ENCODE measurements at places on chromosomes 1 and 21.

- no peak for DNase-seq
Observed at GRCh38 chr21:46636550-46637285, 1.2 kb downstream of the PRMT2 start.

DNA sequence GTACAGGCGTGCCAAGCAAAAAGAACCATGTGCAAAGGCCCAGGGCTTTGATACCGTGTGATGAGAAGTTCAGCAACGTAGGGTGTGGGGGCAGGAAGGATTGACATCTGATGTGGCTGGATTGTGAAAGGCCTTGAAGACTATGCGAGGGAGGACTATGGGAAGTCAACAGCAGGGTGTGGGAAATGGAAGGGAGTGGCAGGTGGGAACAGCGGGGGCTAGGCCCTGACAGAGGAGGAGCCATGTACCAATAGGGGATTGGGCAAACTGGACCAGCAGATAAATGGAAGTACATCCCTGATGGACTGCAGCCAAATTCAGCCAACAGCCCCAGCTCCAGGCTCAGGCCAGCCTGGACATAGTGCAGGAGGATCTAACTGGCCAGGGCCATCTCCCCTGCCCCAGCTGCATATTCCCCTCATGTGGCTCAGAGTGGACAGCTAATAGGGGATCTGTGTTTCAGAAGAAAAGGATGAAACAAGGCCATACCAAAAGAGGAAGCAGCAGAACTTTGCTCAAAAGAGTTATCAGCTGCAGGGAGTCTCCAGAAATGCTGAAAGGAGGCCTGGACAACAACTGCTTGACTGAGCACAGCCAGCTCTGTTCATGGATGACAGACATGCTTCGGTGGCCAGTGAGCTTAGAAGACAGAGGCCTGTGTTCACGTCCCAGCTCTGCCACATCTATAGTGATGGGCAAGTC lies 140.2 kb upstream of the SGIP1 start:
- no peak for DNase-seq

DNA sequence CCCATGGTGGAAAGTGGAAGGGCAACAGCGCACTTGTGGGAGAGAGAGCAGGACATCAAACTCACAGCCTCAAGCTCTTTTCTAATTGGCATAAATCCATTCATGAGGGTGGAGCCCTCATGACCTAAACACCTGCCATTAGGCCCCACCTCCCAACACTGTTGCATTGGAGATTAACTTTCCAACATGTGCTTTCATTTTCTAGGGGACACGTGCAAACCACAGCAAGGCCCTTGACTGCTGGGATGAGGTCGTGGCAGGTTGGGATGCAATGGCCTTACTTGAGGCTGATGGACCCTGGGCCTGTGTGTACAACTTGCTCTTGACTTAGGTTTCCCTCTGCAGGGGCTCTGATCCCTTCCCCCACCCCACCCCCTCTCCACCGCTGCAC lies 35.9 kb upstream of the NEK2 start:
- no peak for DNase-seq

DNA sequence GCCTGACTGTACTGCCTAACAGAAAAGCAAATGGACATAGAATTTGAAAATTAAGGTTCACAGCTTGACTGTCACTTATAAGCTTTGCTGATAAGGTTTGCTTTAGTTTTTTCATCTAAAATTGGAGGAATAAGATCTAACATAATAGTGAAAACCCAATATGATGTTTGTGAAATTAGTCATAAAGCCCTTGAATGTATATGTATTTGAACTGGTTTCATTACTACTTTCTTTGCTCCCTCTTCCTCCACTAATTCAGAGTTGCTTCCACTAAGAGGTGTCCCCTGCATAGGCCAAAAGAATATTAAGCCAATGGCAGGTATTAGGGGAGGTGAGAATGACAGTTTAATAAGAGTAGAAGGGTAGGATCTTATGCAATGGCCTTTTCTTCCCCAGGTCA lies 10.5 kb downstream of the PRPF38A start:
- no peak for DNase-seq

GRCh38 chr1:15354580-15354965 lies 55.1 kb upstream of the EFHD2 start:
- DNase-seq: no peak

DNA sequence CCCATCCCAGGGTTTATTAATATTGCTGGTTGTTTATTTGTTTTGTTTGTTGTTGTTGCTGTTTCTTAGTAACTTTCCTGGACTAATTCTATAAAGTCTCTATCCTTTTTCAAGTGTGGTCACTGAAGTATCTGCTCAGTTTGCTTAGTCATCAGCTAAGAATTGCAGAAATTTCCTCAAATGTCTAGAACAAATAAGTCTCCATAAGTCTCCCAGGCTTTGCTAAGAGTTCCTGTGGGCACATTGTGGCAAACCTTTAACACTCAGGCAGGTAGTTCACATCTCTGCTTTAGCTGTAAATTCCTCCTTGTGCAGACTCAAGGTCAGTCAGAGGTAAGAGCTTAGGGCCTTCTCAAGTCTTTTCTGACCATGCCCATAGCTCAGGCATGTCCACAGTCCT lies 38.9 kb upstream of the C1orf185 start:
- DNase-seq: no peak

- no peak for DNase-seq
Observed at GRCh38 chr1:40699787-40700186, 8.3 kb downstream of the NFYC start.

- no peak for DNase-seq
Observed at GRCh38 chr1:206116873-206117150, 376 bp downstream of the AVPR1B start.

- DNase-seq: no peak
Observed at GRCh38 chr1:234722904-234723720, 113.1 kb upstream of the IRF2BP2 start.

- no peak for DNase-seq
Observed at GRCh38 chr21:33149181-33149580, 79.2 kb downstream of the OLIG1 start.

DNA sequence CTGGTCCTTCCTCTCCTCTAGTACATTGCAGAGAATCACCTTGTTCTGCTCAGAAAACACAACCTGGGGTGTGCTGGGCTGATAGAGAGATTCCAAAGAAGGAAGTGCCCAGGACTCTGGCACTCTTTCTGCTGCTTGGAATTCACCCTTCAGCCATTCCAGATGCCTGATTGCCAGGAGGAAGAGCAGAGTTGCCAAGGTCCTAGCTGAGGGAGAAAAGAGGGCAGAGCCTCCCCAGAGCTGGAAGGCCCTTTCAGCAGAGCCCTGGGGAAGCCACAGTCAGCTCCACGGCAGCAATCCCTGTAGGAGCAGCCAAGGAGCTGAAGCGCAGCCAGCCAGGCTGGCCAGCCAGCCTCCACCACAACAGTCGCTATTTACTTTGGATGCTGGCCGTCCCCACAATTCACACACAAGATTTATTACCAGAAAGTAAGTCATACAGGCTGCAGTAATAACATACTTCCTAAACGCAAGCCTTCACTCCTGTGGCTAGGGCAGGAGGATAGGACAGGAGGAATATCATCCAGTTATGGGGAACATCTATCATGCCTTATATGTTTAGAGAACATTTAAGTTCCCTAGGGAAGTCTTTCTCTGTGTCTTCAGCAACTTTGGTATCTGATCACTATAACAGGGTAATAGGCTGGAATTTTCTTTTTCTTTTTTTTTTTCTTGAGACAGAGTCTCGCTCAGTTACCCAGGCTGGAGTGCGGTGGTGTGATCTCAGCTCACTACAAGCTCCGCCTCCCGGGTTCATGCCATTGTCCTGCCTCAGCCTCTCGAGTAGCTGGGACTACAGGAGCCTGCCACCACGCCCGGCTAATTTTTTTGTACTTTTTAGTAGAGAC lies 36.6 kb upstream of the SLC44A3 start:
- no peak for DNase-seq

- no peak for DNase-seq
Observed at GRCh38 chr1:234134878-234135277, 230.4 kb downstream of the SLC35F3 start.

GRCh38 chr21:21079646-21080045 lies 81.4 kb downstream of the NCAM2 start:
- DNase-seq: no peak

DNA sequence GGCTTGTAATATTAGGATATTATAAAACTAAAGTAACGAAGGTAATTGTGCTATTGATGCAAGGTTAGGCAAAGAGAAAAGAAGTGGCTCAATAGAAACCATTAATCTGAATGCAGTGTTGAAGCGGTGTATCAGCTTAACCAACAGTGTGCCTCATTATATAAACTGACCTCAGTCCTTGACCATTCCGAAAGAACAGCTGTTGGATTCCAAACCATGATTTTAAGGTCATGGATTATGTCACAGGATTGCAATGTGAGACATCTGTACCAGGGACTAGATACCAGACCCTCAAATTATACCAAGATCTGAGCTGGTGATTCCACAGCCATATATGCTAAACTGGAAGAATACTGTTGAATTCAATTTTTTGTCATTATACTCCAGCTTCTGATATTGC lies 134.2 kb upstream of the HP1BP3 start:
- DNase-seq: no peak

GRCh38 chr1:242185731-242186130 lies 186.8 kb upstream of the MAP1LC3C start:
- DNase-seq: no peak

Measured in nephron progenitor cell (in vitro differentiated cells).